ENCODE measurements at places on chromosomes 12 and 14.

- DNase-seq = no peak
Observed at GRCh38 chr12:12452326-12452902, 95.5 kb downstream of the BORCS5 start.

DNA sequence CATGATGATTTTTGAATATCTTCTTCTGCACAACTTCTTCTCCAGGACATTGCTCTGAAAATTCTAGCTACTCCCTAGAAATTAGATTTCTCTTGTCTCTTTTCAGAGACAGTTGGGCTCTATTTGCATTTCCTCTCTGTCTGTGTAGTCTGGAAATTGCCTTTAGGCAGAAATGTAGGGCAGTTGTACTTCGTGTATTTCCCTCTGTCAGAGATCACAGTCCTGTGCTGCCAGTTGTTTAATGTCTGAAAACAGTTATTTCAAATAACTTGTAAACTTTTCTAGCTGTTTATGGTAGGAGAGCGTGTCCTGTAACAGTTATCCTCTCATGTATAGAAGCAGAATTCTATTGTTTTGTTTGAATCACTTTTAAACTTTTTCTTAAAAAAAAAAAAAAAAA, 86.9 kb downstream of the TTLL5 start:
- DNase-seq = no peak

DNA sequence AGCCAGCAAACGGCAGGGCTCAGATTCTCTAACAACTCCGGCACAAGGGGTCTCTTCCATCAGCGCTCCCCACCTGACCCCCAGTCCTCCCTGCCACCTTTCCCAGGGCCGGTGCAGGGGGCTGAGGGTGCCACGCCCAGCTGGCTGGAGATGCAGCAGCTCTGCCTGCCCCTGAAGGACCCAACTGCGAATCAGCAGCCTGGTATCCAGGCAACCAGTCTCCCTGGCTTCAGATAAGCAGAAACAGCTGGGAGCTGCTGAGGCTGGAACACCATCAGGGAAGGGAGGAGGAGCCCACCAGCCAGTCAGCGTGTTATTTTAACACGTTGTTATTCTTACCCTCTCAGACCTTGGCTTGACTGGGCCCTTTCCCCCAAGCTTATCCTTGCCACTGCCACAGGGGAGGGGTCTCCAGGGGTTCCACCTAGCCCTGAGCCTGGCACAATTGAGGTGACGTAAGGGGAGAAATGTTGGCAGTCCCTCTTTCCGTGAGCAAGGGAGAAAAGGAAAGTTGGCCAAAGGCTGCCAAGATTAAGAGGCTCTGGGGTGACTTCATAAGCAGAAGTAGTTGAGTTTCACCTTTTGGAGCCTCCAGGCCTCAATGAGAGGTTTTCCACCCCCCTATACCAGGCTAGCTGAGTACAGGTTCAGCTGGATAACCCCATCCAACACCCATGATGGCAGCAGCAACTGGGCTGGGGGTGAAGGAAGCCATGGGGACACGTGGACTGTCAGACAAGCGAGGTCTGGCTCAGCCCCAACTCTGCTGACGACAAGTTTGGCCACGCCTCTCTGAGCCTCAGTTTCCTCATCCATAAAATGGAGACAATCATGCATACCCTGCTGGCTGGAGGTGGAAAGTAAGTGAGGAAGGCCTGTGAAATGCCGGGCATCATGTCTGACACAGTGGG, 91.1 kb downstream of the IRF2BPL start:
- DNase-seq = no peak

DNA sequence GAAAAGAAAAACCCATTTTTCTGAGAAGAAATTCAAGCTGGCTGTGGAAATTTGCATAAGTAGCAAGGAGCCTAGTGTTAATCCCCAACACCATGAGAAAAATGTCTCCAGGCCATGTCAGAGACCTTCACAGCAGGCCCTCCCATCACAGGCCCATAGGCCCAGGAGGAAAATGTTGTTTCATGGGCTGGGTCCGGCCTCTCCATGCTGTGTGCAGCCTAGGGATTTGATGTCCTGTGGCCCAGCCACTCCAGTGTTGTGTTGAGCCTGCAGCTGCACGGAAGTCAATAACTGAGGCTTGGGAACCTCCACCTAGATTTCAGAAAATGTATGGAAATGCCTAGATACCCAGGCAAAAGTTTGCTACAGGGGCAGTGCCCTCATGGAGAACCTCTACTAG, 432.2 kb downstream of the IPO8 start:
- no peak for DNase-seq

GRCh38 chr14:71799841-71800240, 132.4 kb upstream of the RGS6 start:
- no peak for DNase-seq

- DNase-seq = no peak
Observed at GRCh38 chr12:26783131-26783526, 49.9 kb downstream of the ITPR2 start.

DNA sequence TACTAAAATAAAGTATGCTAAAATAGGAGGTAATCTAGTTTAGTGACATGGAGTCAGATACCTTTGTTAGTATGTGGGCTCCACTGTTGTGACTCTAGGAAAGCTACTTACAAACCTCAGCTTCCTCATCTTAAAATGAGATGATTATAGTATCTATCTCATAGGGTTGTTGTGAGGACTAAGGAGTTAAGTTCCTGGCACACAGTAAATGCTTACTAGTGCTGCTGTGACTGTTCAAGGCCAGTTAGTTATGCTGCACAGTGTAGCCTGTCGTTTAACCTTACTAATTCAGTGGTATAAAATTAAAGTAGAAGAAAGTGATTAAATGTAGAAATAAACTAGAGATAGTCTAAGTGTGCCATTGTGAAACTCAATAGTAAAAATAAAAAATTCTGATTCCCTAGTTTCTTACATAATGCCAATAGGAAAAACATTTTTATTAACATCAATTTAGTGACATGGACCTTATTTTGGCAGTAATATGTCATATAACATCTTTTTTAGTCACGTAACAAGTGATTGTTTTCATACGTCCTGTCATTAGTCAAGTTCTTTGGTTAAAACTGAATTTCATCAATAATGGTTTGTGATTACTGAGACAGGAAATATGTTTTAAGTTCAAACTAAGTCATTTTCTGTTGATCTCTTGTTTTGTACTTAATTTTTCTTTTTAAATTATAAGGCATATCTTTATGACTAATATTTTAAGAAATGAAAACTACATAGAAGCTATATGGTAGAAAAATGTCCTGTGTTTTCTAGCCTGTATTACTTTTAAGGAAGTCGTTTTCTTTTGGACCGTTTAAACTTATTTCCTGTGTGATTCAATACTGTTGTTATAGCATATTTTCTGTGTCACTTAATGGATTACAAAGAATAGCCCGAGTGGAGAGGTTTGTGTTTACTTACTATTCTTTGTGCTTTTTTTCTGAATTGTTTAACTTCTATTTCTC, 74.0 kb downstream of the PCNX1 start:
- no peak for DNase-seq

GRCh38 chr12:123286652-123287373, 15.2 kb upstream of the CDK2AP1 start:
- no peak for DNase-seq

Data from memory B cell (primary cell).